ENCODE measurements at places on chromosomes 1 and 21.

- no peak for DNase-seq
These were observed 7.1 kb downstream of the PRRX1 start for GRCh38 chr1:170670802-170671628.

GRCh38 chr1:31799895-31800673 is 15.7 kb downstream of the SPOCD1 start:
- DNase-seq, result no peak

- no peak for DNase-seq
These were observed 3.1 kb upstream of the EFNA3 start for GRCh38 chr1:155075535-155075934.

DNA sequence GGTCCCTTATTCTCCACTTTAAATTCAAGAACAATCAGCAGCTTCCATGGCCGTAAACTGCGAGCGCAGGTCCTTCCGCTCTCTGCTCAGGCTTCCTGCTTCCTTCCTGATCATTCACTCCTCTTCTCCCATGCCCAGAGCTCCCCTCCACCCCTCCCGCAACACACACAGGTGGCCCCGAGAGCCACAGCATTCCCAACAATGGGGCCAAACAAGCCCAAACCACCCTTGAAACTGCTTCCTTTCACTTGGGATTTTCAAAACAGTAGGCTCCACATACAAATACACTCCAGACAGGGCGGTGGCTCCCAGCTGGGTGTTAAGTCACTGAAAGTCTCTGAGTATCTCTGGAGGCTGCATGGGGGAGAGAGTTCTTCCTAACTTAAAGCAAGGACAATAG is 11.4 kb downstream of the FAM89A start:
- no peak for DNase-seq

DNA sequence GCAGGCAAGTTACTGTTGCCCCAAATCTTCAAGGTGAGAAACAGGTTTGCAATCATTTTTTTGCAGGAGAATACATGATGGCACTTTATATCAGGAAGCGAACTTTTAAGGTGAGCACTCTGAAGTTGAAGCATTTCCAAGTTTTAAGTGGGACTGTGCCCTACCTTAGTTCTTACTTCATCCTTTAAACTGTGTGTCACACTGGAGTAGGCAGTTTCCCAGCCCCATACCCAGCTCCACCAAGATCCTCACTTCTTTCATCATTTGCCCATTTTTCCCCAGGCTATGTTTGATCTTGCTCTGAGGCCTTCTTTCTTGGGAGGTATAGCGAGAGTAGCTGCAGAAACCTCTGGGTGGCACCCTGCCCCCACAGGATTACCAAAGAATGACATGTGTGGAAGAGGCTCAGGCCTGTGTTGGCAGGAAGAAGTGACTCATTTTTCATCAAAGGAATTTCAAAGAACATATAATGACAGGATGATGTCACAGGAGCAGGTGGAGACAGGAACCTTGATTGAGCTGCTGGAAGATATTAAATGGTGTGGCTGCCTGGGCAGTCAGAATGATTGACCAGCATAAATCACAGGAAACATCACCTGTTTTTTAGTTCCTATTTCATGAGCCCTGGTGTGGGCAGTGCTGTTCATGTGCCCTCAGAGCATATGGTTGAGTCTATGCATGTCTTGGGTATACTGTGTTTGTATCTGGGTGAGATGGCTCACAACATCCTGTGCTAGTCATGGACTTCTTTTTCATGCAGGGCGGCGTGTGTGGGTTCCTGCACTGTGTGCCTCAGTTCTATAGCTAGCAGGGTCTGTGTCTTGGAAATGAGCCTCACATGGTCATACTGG is 20.8 kb upstream of the MACF1 start:
- peak; percentile 95 for DNase-seq

DNA sequence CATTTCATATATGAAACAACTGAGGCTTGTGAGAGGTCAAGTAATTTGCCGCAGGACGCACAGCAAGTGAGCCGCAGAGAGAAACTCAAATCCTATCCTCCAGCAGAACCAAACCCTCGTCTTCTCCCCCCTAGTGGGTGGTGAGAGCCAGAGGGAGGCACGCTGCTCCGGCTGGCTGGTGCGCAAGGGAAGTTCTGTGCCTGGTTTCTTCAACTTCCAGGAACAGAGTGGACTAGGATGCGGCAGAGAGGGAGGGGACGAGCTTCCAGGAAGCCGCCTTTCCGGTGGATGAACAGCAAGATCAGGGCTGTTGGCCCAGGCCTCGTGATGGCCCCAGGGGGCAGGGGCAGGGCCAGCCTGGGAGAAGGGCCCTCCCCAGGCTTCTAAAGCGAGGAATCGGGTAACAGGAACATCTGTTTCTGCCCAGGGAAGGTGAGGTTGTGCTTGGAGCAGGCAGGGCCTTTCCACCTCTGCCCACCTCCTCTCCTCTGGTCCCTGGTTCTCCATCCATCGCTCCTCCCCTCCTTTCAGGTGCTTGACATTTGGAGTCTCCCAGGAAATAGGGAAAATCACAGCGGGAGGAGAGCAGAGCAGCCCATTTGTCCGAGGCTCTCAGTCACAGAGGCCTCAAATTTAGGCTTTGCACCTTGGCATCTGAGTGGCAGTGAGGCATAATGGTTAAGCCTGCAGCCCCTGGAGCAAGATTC is 16.8 kb upstream of the PDIK1L start:
- DNase-seq, result no peak

All from kidney epithelial cell (primary cell).